ENCODE measurements at places on chromosomes 6 and 20.

DNA sequence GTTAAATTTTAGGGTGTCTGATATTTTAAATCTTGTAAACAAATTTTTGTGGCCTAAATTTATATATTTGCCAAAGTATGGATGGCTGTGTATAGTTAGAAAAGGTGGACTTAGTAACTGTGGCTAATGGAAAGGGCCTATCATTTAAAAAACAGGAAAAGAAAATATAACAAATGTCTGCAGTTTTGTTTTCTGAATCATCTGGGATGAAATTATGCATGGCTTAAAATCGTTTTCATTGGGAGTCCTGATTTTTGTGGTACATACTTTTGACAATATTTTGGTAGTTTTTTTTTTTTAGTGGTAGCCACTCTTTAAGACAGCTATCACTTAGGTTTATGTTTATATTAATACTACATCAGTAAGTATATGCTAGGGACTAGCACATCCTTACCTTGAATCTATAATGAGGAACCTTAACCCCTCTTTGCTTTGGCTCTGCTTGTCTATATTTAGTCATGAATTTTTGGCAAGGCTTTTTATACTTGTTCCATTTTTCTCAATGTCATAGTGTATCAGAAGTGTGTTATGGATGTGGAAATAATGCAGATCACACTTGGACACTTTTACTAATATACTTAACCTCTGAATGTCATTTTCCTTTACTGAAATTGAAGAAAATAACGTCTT lies 5.6 kb downstream of the ARID1B start:
- H3K4me3 ChIP-seq = no peak overlapping the region
- H3K27ac ChIP-seq = no peak overlapping the region
- peaks cover 24% of the 10 kb centered on the region for H3K4me1 ChIP-seq
- DNase-seq = no peak
- H3K36me3 ChIP-seq = peaks cover 26% of the 10 kb centered on the region

GRCh38 chr6:152378169-152378568 lies 259.0 kb downstream of the SYNE1 start:
- no peak overlapping the region for H3K4me3 ChIP-seq
- H3K36me3 ChIP-seq = no peaks in the 10 kb centered on the region
- peaks cover 8% of the 10 kb centered on the region for H3K4me1 ChIP-seq
- no peak for DNase-seq

DNA sequence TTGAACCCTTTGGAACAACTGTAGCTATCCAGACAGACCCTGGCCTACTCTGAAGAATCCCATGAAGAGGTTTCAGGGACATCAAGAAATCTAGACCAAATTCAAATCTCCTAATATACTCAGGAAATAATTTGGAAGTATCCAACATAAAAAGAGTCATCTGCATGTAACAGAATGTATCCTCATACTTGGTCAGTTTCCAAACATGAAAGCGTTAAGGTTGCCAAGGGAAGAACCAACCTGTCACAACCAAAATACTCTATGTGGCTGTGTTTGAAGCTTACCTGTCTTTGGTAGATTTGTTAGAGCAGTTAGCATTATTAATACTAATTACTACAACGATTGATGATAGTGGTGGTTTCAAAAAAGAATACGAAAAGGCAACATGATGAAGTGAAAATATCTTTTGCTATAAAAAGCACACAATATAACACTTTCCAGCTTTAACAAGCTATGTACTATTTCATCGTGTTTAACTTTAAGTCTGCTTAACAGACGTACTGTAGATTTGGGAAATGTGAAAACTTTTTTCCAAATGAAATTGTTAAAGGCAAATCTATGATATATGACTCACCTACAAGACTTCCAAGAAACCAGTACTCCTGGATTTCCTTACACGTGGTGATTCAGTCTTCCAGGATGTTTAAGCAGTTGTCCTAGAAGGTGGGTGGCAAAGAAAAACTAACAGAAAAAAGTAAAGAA lies 46.6 kb upstream of the ENPP1 start:
- H3K27ac ChIP-seq = no peak overlapping the region
- no peak overlapping the region for H3K4me3 ChIP-seq
- no peaks in the 10 kb centered on the region for H3K36me3 ChIP-seq
- DNase-seq = no peak

GRCh38 chr20:18252597-18253451 lies 35.5 kb upstream of the ZNF133 start:
- no peak for DNase-seq
- H3K27me3 ChIP-seq = no peaks in the 10 kb centered on the region
- H3K4me1 ChIP-seq = peaks cover 4% of the 10 kb centered on the region
- H3K36me3 ChIP-seq = no peaks in the 10 kb centered on the region
- H3K27ac ChIP-seq = no peak overlapping the region
- H3K4me3 ChIP-seq = peak overlapping the region; percentile 19

- H3K4me3 ChIP-seq = no peak overlapping the region
- DNase-seq = no peak
- no peaks in the 10 kb centered on the region for H3K36me3 ChIP-seq
- H3K4me1 ChIP-seq = no peaks in the 10 kb centered on the region
- H3K27me3 ChIP-seq = no peaks in the 10 kb centered on the region
- H3K27ac ChIP-seq = no peak overlapping the region
Observed at GRCh38 chr6:95601133-95601532, 23.8 kb downstream of the MANEA start.

DNA sequence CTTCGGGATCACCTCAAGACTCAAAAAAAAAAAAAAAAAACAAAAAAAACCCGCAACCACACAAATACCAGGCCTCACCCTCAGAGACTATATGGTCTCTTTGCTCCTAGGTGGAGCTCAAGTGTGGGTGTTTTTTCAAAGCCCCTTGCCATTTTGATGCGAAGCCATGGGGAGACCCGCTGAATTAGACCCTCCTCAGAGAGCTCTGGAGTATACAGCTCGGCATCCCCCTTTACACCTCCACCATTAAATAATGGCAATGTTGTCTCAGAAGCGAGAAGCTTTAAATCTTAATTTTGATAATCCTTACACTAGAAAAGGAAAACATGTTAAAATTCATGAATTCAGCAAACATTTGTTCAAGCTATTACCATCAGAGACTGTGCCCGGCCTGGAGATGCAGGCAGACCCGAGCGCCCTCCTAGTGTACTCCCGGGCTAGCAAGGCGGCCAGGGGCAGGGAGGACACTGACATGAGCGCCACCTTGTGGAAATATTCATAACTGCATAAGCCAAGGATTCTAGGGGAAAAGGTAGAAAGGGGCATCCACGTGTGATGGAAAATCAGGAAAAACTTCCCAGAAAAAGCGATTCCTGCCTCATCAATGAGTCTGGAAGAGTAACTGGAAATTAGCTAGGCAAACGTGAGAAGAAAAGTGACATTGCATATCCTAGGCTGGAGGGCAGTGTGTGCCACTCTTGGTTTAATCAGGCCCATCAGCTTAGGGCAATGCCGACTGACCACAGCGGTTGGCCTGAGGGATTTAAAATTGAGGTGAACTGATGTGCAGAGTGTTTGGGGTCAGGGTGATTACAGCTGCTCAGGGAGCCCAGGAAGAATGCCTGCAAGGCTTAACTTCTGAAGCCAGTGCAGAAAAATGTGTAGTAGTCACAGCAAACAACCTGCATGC lies 72.5 kb downstream of the B3GAT2 start:
- H3K27me3 ChIP-seq = no peaks in the 10 kb centered on the region
- H3K4me3 ChIP-seq = no peak overlapping the region
- H3K4me1 ChIP-seq = no peaks in the 10 kb centered on the region
- no peaks in the 10 kb centered on the region for H3K36me3 ChIP-seq
- DNase-seq = peak; percentile 69
- H3K27ac ChIP-seq = no peak overlapping the region

DNA sequence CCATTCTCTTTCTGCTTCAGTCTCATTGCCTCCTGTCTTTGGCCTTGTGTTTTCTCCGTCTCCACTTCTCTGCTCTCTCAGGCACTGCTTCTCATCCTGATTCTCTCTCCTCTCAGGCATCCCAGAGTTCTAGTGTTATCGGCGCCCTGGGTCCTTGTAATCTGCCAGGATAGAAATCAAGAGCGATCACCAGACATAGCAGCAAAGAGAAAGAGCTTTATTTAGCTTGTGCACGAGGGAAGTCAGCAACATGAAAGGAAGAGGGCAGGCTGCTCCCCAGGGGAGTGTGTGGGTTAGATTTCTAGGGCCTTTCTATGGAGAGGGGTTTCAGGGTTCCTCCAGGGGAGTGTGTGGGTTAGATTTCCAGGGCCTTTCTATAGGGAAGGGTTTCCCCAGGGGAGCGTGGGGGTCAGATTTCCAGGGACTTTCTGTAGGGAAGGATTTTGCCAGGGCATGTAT lies 32.5 kb downstream of the SUN5 start:
- no peaks in the 10 kb centered on the region for H3K36me3 ChIP-seq
- DNase-seq = no peak
- peak overlapping the region; percentile 31 for H3K27ac ChIP-seq
- H3K27me3 ChIP-seq = no peaks in the 10 kb centered on the region
- H3K4me3 ChIP-seq = no peak overlapping the region
- H3K4me1 ChIP-seq = peaks cover 18% of the 10 kb centered on the region

- no peaks in the 10 kb centered on the region for H3K4me1 ChIP-seq
- DNase-seq = no peak
- no peak overlapping the region for H3K4me3 ChIP-seq
- no peak overlapping the region for H3K27ac ChIP-seq
- H3K36me3 ChIP-seq = no peaks in the 10 kb centered on the region
Observed at GRCh38 chr6:31359581-31359980, 2.6 kb upstream of the HLA-B start.

DNA sequence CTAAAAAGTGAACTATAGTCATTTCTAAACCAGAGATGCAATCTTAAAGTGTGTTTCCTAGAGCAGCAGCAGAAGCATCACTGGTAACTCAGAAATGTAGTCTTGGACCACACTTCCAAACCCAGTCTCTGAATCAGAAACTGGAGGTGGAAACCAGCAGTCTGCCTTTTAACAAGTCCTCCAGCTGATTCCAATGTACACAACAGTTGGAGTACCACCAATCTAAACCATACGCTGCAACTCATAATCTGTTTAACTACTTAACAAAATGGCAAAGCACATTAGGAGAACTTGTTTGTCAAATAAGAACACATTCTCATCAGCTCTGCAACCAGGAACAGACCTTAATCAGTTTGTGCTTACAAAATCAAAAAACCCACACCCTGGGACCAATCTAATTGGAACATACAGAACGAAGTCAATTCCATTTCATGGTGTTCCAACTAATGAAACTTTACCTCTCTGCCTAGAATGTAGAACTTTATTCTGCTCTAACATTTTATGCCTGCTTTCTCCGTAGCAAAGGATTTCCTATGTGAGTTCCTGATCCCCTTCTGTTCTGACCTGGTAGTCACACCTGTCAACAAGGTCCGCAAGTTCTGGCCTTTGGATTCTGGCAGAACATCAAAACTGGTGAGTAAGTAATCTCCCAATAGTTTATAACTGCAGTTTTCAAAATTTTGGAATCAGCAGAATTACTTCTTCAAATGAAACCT lies 390.4 kb downstream of the HTR1B start:
- H3K4me3 ChIP-seq = no peak overlapping the region
- no peaks in the 10 kb centered on the region for H3K27me3 ChIP-seq
- no peak overlapping the region for H3K27ac ChIP-seq
- H3K36me3 ChIP-seq = no peaks in the 10 kb centered on the region
- no peaks in the 10 kb centered on the region for H3K4me1 ChIP-seq

GRCh38 chr20:24917056-24917455 lies 32.0 kb upstream of the CST7 start:
- H3K36me3 ChIP-seq = no peaks in the 10 kb centered on the region
- H3K27me3 ChIP-seq = no peaks in the 10 kb centered on the region
- H3K4me1 ChIP-seq = peaks cover 5% of the 10 kb centered on the region
- H3K4me3 ChIP-seq = no peak overlapping the region
- no peak for DNase-seq

- peak; percentile 5 for DNase-seq
- H3K4me1 ChIP-seq = peaks cover 5% of the 10 kb centered on the region
- H3K27ac ChIP-seq = no peak overlapping the region
- no peaks in the 10 kb centered on the region for H3K36me3 ChIP-seq
Observed at GRCh38 chr6:71289039-71289801, 609 bp downstream of the OGFRL1 start.

GRCh38 chr6:164753517-164753916 lies 555.9 kb downstream of the C6orf118 start:
- no peaks in the 10 kb centered on the region for H3K27me3 ChIP-seq
- no peaks in the 10 kb centered on the region for H3K36me3 ChIP-seq
- H3K4me1 ChIP-seq = peaks cover 3% of the 10 kb centered on the region
- H3K27ac ChIP-seq = no peak overlapping the region

- no peaks in the 10 kb centered on the region for H3K36me3 ChIP-seq
- peaks cover 5% of the 10 kb centered on the region for H3K4me1 ChIP-seq
- no peaks in the 10 kb centered on the region for H3K27me3 ChIP-seq
- no peak overlapping the region for H3K27ac ChIP-seq
Observed at GRCh38 chr20:43432498-43432897, 25.2 kb upstream of the SRSF6 start.

DNA sequence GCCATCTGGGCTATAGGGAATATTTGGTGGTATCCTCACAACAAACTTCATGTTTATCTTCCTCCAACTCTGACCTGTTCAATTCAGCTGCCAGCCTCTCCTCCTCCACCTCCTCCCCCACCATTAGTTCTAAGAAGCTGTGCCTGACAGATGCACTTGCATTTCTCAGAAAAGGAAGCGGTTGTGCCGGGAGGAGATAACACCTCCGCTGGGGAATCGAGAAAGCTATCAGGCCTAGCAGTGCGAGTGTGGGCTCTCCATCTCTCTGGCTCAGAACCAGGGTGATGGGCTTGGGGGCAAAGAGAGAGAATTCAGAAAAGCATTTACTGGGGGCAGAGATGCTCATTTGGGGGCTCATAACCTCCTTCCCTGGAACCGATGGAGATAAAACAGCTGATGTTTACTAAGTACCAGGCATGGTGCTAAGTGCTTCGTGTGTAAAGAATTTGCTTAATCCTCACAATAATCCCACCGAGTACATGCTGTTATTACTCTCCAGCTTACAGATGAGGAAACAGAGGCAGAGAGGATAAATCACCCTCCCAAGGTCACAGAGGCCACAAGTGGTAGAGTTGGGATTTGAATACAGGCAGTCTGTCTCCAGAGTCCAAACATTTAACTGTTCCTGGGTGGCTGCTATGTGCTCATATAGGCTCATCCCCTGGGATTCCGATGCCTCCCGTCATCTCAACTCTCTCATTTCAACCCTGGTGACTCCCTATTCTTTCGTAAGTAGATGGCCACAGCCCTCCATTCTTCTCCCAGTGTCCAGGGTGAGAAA lies 38.3 kb downstream of the COX4I2 start:
- H3K27ac ChIP-seq = no peak overlapping the region
- no peak for DNase-seq
- H3K27me3 ChIP-seq = no peaks in the 10 kb centered on the region

DNA sequence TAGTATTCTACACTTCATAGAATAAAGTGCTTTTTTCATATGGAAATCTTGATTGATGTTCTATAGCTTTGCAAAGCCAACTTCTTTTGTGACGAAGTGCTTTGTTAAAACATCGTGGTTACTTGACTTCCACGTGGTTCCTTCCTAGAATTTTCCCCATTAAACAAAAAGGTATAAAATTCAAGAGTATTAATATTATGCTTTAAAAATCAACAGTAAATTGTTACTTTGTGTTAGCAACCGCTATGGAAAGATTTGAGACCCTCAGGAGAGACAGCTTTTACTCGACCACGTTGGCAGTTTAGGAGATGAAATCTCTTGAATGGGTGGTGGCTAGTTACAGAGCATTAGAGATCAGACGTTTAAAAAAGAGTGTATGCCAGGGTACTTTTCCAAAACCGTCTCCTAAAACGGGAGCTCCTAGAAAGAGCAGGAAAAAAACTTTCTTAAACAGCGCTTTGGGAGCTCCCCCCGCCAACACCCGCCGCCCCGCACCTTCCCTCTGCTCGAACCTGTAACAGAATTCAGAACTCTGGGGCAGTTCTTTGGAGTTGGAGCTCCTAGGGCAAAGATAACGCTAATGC lies 920 bp downstream of the GJA1 start:
- no peak for DNase-seq
- H3K36me3 ChIP-seq = no peaks in the 10 kb centered on the region
- H3K4me3 ChIP-seq = peak overlapping the region; percentile 87
- peak overlapping the region; percentile 92 for H3K27ac ChIP-seq
